ENCODE measurements at places on chromosomes 11 and 22.

- peak; percentile 67 for DNase-seq
Measured at GRCh38 chr22:23219822-23220484, 39.6 kb downstream of the BCR start.

DNA sequence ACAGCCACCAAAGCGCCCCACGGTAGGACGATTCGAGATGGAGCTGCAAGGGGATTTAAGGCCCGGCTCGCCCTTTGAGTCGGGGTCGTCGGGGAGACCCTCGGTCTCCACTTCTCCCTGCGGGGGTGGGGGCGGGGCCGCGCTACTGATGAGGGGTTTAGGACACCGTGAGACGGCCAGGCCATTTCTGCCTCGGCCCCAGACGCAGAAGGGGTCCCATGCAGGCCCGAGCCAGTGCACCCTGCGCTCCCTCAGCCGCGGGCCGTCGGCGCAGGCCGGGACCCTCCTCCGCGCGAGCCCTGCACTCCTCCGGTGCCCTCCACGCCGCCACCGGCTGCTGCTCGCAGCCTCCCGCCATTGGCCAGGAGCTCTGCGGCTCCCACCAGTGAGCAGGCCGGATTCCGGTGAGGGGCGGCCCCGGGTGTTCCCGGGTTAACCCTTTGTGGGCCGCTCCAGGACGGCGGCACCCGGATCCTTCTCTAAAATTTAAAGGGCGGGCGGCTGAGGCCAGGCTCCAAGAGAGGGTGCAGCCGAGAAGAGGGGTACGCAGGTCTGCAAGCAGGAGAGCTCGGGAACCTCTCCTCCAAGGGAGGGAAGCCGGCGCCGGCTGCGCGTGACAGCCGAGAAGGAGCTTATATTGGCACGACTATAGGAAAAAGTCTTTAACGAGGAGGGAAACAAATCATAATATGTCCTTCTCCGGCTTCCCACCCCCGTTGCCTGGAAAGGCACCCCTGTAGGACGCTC, 18.0 kb downstream of the CREB3L1 start:
- peak; percentile 78 for DNase-seq

GRCh38 chr11:72069787-72070251, 10.5 kb downstream of the NUMA1 start:
- DNase-seq = no peak

GRCh38 chr11:44823868-44824267, 97.1 kb downstream of the TSPAN18 start:
- no peak for DNase-seq

DNA sequence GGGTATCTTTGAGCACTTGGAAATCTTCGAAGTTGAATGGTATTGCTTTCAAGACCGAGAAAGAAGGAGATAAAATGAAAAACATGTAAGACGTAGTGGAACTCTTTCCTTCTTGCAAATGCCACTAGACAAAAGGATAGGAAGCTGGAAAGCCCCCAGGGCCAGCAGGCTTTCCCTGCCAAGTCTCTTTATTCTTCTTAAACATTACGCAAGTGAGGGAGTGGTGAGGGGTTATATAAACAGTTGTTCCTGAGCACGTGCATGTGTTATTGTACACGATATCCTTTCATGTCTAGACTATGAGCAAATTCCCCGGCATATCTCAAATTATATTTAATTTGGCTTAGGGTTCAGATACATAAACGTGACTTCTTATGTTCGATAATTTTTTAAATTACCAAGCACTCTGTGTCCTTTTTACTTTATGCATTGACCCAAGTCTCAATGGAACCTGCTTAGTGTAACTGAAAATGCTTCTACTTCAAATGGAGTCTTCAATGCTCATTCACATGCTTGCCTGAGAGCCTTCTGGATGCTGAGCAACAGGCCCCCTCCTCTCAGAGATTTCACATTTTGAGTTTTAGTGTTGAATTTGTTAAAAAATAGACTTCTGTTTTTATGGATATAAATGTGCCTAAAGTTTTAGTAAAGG, 59.0 kb downstream of the PPP2R1B start:
- DNase-seq = no peak

DNA sequence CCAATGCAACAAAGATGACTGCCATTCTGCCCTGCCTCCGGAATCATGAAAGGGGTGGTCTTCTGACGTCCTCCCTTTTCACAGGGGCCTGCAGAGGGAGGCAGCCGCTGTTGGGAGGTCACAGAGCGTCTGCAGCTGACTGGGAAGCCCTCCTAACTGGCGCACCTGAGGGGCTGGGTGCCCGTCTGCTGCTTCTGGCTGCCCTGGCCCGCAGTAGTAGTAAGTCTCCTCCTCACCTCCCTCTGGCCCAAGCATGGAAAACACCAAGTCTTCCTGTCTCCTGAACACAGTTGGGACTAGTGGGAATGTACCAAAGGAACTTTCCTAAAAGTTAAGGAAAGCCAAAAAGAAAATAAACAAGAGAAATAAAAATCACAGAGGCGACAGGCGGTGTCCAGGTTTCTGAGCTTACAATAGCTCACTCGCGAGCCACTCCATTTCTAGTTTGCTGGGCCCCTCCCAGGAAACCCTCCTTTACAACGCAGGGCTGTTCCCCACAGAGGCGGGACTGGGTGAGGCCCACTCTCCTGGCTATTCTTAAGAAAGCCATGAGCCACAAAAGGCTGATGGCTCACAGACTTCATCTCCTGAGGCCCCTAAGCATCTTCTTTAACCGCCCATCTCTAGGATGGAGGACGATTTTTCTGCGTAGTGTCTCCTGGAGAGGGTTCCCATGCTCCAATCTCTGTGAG, 37.0 kb upstream of the CECR2 start:
- DNase-seq = no peak

DNA sequence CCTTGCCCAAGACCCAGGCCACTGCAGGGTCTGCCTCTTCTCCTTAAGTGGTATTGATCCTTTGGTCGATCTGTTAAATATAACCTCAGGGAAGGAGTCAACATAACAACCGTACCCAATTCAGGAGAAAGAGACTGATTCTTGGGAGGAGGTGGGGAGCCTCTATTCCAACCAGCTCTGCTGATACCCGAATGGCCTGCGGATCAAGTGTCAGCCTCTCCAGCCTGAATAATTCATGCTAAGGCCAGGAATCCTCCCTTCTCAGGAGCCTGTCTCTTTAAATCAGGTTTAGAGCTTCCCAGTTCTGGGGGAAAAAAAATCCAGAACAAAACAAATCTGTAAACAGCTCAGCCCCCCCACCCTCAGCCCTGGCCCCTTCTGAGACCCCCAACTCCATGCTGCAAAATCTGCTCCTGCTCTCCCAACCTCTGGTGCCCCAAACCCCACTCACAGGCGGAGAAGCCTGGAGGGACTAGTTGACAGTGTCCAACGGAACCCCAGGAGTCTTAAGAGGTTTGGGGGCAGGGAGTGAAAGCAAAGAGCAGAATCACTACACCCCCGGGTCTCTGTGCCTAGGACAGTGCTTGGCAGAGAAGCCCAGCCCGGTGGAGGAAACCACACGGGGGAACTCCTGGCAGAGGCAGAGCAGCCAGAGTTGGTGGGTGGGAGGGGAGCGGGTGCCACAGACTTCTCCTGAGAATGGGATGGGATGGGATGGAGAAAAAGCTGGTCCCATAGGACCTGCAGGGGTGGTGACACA, 863 bp upstream of the TPBGL start:
- DNase-seq = no peak

DNA sequence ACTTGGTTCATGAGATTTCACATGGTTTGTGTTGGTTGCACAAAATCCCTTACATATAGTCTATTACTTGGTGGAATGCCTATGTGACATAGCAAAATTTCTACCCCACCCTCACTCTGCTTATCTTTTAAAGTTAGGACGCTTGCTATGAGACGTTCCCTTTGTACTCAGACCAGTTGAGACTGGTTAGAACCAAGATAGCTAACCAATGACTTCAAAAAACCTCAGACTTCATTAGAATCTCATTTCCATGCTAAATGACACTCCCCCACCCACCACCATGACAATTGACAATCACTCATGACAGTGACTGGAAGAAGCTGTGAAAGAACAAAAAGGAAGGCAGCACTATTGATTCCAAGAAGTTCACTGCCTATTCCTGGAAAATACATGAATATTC, 313.6 kb downstream of the ETS1 start:
- DNase-seq = no peak

DNA sequence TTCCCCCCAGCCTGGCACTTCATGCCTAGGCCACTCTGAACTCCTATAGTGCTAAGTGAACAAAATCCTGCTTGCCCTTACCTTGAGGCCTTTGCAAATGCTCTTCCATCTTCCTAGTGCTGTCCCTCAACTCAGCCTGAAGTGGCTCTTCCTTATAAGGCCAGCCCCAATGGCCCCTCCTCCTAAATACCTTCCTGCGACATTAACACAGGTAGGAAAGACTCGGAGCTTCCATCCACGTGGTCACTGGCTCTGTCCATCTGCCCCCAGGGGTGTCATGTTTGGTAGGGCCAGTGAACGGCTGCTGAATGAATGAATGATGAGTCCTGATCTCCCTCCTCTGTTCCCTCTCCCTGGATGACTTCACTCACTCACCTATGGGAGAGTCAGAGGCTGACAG, 4.2 kb downstream of the PDE2A start:
- DNase-seq = no peak

DNA sequence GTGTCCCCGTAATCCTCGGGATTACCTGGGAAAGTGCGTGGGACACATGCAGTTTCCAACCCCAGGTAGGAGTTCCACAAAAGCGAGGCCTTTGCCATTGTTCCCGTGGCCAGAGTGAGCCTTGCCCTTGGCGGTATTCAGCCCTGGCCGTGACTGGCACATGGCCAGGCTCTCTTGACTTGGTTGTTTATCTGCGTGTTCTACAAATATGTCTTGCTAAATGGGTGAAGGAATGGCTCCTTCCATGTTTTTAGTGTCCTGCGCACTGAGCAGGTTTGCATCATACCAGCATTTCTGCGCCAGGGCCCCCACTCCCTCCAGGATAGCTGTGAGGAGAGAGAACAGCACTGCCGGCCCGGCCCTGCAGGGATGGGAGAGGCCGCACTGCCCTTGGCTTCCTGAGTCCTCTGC, 20.0 kb downstream of the POLR3H start:
- no peak for DNase-seq

- no peak for DNase-seq
Measured at GRCh38 chr22:25777870-25778269, 35.9 kb downstream of the MYO18B start.

DNA sequence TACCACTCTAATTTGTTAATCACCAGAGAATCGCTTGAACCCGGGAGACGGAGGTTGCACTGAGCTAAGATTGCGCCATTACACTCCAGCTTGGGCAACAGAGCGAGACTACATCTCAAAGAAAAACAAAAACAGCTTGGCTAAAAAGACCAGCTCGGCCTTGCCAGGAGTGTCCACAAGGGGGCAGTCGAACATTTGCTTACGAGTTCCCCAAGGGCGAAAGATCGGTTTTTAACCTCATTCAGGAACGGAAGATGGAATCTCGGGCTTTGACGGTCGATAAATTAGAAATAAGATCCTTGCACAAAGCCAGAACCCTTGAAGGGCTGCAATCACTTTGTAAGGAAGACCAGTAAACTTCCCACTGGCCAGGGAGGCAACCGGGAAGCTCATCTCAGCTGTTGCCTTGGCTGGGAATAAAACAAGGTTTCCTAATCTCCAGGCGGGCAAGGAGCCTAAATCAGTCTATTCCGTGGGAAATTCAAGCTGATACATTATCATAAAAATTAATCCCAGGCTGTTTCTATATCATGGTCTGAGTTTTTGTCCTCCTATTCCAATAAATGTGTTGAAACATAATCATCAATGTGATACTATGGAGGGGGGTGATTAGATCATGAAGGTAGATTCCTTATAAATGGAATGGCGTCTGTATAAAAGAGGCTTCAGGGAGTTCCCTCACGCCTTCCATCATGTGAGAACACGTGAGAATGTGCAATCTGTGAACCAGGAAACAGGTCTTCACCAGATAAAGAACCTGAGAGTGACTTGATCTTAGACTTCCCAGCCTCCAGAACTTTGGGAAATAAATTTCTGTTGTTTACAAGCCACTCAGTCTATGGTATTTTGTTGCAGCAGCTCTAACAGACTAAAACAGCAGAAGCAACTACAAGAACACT, 14.9 kb upstream of the SLC29A2 start:
- peak; percentile 83 for DNase-seq

DNA sequence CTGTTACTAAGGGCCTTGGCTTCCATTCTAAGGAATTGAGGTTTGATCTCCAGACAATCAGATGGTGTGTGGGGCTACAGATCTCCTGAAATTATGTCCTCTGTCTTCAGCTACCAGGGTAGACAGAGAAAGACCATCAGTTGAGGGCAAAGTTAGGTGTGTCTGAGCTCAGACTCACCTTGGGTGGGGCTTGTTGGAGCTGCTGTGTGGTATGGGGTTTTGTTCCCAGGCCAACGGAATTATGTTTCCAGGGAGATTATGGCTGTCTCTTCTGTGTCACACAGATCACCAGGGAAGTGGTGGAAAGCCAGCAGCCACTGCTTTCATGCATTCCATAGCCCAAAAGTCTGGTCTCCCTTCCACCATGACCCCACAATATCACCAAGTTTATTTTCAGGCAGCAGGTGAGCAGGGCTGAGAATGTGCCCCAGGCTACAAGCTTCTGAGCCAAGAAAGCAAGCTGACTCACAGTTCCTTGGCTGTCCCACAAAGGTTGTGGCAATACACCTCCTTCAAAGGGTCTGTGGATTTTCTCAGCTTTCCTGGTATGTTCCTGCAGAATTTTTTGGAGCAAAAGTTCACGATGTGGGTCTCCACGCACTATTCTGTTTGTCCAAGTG, 714.9 kb downstream of the LUZP2 start:
- no peak for DNase-seq

GRCh38 chr11:79150966-79151365, 289.9 kb downstream of the TENM4 start:
- DNase-seq = no peak

DNA sequence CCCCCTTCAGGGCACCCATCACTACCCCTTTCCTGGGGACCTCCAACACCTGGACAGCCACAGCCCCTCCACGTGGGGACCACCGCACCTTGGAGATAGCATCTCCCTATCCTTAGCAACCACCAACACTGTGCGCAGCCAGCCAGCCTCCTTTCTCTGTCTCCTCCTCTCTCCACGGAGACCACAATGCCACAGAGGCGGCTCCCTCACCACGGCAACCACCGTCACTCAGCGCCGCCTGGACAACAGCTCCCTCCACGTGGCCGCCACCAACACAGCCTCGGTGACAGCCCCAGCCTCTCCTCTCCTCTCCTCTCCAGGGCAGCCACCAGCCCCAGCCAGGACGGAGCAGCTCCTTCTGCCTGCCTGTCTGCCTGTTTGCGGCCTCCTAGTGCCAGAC, 10.5 kb downstream of the ELFN2 start:
- DNase-seq = peak; percentile 20

DNA sequence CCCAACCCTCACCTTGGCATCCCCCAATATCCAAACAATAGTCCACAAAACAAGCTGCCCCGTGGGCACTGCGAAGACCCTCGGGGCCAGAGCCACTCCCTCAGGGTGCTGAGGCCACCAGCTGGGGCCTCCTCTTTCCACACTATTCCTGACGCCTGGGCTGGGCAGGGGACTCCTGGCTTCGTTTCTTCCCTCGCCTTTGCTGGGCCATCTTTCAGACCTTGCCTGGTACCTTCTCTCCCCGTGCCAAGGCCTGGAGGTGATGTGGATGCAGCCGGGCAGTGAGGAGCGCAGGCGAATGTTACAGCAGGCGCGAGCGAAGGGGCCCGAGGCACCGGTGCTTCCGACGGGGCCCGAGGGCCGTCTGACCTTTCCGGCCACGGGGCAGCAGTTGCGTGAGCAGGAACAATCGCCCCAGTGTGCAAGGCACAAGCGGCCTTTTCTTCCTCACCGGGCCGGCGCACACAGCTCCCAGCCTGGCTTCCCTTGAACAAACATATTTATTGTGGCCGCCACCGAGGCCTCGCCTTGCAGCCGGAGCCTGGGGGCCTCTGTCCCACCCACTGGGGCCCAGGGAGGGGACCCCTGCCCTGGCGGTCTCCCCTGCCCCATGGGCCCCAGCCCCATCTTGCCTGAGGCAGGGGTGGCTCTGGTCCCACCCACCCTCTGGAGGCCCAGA, 32.6 kb upstream of the KCNQ1OT1 start:
- DNase-seq = no peak

Measured in activated naive CD4-positive, alpha-beta T cell treated with Interleukin-2 at 50 U/mL for 16 hours (primary cell).